ENCODE measurements at places on chromosomes 2 and 18.

- no peak for DNase-seq
Observed at GRCh38 chr18:37163119-37163518, 334.2 kb downstream of the KIAA1328 start.

DNA sequence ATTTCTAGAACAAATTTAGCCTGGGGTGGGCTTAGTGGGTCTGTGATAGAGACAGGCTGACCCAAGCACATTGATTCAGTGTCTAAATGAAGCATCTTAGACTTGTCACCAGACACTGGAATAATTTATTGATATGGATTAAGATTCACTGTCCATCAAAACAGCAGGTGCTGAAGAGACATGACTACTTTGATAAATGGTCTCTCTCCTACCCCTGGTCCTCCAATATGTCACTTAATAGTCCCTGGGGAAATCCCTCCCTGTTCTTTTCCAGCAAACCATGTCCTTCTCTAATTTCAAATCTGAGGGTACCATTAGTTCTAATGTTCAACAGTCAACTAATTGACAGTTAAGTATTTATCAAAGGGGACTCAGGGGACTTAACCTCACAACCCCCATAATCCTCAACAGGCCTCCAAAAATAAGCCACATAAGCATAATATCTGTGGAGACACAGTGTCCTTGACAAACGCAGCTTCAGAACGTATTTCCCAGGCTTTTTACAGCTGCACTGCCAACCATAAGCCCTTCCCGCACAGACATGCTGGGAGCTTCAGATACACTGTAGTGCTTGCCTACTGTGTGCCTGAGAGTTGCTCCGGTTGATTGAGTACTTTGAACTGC is 391.0 kb downstream of the THSD7B start:
- no peak for DNase-seq

DNA sequence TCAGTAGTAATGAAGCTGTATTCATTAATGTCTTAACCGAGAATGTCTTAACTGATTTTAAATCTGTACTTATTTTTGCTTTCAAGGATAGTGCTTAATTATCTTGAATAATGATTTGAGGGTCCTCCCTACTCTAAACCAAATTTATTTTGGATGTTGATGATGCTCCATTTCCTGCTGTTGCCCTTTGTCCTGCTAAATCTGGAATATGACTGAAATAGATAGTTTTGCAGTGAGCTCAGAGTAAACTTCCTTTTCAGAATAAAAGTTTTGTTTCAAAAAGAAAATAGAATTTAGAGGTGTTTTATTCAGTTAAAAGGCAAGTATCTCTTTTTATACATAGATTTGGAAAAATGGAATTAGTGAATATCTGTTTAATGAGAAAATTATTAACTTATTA is 8.1 kb downstream of the NBEAL1 start:
- no peak for DNase-seq

- DNase-seq: no peak
Observed at GRCh38 chr2:79817288-79817687, 304.4 kb downstream of the CTNNA2 start.

DNA sequence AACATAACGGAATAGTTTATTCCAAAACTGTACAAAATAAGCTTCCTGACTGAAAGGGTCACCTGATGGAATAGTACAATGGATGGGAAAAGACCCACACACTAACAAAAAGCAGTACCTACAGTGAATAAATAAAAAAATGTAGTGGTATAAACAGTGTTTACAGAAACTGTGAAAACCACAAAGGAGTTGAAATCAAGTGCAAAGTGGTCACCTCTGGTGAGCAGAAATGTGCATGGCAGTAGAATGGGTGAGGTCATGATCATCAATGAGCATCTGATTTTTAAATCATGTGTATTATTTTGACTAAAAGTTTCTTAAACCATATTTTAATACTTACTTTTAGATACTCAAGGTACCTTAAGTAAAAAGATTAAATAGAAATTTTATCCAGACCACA is 11.4 kb downstream of the WDSUB1 start:
- no peak for DNase-seq

DNA sequence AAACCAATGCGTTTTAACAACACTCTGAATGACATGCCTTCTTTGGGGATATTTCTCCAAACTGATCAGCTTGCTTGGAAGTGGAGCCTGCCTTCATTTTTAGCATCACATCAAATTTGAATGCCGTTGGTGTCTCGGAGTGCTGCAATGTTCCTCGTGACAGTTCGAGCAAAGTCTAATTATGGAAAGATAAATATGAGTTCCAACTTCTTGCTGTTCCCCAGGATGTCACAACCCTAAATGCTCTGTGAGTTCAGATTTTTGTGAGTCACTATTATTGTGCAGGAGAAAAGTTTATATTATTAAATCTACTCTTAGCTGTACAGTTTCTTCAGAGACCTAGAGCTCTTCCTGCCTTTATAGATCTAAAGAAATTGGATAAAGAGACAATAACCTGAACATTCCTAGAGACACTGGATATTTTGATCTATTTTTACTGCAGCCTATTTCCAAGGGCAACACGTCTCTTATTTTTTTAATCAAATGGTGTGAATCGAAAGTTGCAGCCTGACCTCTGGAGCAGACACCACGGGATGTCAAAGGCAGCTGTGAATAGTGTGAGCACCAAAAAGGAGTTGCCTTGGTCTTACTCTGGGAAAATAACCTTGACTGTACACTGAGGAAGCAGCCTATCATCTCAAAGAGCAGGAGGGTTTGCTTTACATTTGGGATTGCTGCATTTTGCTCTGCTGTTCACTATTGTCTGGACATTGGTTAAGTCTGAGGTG is 330.1 kb downstream of the TDRD15 start:
- DNase-seq: no peak

DNA sequence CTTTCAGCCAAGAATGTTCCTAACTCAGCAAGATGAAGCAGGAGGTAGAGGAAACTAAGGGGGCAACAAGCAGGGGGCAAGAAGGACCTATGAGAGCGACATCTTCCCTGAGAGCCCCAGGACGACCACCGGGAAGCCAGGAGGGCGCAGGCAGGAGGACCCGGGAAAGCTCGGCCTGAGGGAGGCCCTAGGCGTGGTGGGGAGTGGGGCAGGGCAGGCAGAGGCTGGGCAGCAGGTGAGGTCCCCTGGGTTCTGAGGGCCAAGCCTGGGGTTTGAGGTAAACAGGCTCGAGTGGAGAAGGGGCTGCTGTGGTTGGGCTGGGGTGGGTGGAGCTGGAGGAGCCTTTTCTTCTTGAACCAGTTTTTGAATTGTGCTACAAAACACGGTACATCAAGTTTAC is 1.3 kb upstream of the ALPI start:
- no peak for DNase-seq

DNA sequence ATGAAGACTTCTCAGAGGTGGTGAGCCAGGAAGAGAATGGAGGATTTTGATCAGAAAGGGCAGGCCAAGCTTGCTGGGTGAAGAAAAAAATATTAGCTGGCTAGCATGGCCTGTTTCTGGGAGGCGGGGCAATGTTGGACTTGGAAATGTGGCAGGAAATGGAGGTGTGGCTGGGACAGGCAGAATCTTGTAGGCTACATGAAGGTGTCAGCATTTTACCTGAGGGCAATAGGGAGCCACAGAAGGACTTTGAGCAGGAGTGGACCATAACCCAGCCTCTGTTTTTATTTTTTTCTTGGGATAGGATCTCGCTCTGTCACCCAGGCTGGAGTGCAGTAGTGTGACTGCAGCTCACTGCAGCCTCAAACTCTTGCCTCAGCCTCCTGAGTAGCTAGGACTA is 31.7 kb downstream of the EMX1 start:
- no peak for DNase-seq

- no peak for DNase-seq
Observed at GRCh38 chr18:10379522-10379921, 74.9 kb upstream of the APCDD1 start.

DNA sequence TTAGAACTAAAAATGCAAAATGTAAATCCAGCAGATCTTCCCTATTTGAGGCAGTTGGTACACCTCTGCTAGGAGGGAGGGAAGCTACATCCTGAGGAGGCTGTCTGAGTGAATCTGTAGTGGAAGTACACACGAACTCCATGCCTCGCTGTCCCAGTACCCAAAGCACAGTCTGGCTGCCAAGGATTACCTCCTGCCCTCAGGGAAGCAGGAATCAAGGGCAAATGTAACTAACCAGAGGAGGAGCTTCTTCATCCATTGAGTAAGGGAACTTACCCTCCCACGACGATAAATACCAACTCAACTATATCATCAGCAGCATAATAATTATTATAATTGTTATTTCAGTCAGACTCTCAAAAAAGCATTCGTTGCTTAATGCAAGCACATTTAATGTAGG is 2.1 kb downstream of the DHRS9 start:
- no peak for DNase-seq

- DNase-seq: no peak
Observed at GRCh38 chr2:173347305-173348168, 7.1 kb upstream of the CDCA7 start.

- no peak for DNase-seq
Observed at GRCh38 chr18:23618862-23619387, 32.6 kb upstream of the NPC1 start.

DNA sequence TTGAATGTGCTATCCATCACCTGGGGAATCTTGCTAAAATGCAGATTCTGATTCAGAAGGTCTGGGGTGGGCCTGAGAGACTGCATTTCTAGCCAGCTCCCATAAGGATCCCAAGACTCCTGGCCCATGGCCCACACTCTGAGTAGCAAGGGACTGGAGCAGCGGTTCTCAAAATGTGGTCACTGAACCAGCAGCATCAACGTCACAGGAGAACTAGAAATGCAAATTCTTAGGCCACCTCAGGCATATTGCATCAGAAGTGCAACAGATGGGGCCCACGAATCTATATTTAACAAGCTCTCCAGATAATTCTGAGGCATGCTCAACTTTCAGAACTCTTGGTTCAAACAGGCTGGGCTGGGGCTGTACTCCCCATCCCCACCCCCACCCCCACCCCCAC is 74.6 kb downstream of the DHRS9 start:
- DNase-seq: no peak

GRCh38 chr18:9333441-9334328 is 888 bp upstream of the TWSG1 start:
- DNase-seq: no peak

- no peak for DNase-seq
Observed at GRCh38 chr2:189772212-189772611, 9.6 kb upstream of the OSGEPL1 start.

GRCh38 chr18:34544930-34545329 is 165.2 kb upstream of the DTNA start:
- no peak for DNase-seq

DNA sequence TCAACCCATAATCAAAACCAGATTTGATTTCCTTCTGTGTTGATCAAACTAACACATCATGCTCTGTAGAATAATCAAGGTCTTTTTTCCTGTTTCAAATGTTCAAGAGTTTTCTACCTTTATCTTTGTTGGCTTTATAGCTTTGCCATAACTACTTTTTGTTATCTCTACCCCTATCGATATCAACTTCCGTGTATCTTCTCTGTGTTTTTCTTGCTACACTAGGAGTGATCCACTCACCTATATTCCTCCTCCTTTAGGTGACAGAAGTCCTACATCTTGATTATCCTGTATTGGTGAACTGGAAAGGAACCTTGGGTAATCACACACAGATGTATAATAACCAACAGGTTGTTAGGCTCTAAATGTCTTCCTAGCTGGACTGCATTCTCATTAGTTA is 85.5 kb downstream of the LTBP1 start:
- no peak for DNase-seq

DNA sequence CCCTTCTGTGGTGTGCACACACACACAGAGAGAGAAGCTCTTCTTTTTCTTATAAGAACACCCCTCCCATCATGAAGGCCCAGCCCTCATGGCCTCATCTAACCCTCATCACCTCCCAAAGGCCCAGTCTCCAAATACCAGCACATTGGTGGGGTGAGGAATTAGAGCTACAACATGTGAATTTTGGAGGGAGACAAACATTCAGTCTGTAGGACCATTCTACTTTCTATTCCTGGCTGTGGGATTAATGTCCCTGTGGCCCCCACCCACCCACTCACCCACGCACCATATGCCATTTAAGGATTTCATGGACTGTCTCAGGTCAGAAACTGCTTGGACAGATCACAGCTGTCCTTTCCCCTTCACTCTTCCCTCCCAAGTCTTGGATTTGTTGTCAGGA is 190.2 kb downstream of the GBX2 start:
- DNase-seq: no peak

DNA sequence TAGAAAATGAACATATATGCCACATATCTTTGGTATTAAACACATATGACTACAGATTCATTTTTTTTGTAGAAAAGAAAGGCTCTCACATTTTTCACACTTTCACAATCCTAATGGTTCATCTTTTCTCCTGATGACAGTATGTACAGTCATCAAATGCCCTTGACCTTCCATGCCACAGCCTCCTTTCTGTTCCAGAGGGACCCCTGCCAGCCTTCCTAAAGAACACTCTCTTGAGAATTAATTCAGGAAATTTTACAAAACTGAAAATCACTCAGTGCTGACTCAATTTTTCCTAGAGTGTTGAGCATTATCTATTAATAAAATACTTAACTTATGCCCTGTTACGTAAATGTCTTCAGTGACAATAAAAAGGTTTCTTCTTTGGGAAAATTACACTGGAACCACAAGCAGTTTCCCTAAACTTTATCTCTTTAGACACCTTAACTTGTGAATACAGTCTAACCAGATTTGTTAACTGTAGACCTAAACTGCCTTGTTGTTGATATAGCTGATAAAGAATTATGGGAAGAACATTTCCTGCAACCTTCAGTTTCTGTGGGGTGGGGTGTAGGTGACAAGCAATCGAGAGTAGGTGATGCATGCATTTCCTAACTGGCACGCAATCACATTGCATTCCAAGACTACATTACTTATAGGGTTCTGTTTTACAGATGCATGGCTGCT is 15.3 kb upstream of the ACOXL start:
- DNase-seq: no peak

DNA sequence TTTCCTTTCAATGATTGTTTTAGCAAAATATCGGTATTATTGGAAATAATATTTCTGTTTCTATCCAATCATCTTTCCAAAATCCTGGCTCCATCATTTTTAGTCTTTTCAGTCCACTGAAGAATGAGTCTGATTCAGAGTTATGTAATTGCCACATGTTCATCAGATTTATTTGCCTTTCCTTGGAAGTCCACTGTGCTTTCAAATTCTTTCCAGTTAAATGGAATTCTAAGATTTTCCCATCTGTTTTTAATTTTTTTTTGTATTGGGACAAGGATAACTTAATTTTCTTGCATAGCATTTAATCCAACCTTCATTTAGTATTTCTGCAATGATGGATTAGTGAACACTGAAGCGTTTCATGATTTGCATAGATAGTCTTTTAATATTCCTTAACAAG is 521.5 kb upstream of the NRXN1 start:
- no peak for DNase-seq
